ENCODE measurements at places on chromosomes 12 and 14. TPM values are rescaled to one million over a fixed set of nuclear protein-coding genes. Genes with fewer than 3 reads are reported as not detected.
A peak's percentile ranks its signal among the peaks of the same experiment; 100 is the strongest.

DNA sequence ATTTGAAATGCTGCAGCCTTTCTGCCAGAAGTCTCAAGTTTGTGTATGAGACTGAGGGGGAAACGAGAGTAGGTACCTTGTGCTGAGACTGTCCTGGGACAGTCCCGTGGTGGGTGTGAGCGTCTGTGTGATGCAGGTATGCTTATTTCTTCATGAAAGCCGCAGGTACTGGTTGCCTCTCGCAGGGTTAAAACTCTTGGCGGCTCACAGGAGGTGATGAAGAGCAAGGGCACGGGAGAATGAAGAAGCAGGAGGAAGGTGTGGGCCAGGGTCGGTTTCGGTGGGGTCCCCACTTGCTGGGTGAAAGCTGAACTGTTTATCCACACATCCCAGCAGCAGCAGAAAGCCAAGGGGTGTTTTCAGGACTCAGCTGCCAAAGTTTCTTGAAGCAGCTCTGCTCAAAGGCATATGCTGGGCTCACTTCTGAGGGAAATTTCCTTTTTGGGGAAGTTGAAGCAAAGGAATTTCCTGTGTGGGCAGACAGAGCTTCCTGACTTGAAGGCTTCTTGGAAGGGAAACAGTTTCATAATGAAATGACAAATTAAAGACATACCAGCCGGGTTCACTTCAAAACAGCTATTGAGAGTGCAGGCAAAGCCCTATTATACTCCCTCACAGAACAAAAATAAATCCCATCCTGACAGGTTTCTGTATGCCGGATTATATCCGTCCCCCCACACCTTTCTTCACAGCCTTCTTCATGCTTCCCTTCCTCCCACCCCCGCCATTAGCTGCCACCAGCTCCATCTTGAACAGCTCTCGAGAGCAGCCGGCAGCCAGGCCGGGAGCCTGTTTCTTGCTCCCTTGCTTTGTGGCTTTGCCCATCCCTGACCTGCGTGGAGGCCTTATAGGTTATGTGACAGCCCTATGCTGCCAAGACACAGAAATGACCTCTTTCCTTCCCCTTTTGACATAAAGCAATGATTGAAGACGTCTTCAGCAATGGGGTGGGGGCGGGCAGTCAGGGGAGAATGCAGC is 116.6 kb downstream of the ETV6 start:
- no peak for DNase-seq

GRCh38 chr12:26124446-26125399 is at the start of gene BHLHE41:
TSS of gene BHLHE41 (minus strand) at chr12:26125037. CDS start at chr12:26124779, 258 bp downstream.
- DNase-seq = peak; percentile 93

DUSP16 gene
- polyA plus RNA-seq = 3.3 TPM

- DNase-seq = no peak
Observed at GRCh38 chr14:37047996-37048395, 124.4 kb downstream of the SLC25A21 start.

RASAL1 gene
- not detected for polyA plus RNA-seq

- no peak for DNase-seq
Observed at GRCh38 chr12:117724543-117724942, 244.2 kb downstream of the KSR2 start.

DNA sequence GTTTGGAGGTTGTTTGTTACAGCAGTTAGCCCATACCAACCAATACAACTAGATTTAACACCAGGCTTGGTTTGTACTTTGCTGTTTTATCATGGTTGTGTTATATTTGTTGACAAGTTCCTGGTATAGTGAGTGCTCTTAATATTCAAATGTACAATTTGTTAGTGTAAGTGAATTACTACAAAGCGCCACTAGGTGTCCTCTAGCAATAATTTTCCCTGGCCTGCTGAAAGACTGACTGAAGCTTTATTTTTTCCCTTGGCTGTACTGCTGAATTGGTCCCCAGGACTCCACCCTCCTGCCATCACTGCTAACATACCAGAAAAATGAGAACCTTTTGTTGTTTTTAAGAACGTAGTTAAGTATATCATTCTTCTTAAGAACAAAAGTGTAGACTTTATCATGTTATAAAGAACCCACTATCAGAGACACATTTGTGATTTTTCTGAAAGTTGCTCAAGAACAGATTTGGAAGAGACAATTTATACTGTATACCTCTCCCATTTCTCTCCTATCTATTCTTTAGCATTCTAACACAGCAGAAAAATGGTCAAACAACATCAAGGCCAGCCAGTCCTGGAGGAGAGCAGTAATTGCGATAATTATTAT is 75.3 kb upstream of the FAR2 start:
- no peak for DNase-seq

- no peak for DNase-seq
Observed at GRCh38 chr14:51743588-51744000, 91.9 kb downstream of the FRMD6 start.

GRCh38 chr14:68248481-68249255 is 429.1 kb downstream of the RAD51B start:
- DNase-seq = peak; percentile 79

TAS2R19 gene
- polyA plus RNA-seq = 0.08 TPM

DNA sequence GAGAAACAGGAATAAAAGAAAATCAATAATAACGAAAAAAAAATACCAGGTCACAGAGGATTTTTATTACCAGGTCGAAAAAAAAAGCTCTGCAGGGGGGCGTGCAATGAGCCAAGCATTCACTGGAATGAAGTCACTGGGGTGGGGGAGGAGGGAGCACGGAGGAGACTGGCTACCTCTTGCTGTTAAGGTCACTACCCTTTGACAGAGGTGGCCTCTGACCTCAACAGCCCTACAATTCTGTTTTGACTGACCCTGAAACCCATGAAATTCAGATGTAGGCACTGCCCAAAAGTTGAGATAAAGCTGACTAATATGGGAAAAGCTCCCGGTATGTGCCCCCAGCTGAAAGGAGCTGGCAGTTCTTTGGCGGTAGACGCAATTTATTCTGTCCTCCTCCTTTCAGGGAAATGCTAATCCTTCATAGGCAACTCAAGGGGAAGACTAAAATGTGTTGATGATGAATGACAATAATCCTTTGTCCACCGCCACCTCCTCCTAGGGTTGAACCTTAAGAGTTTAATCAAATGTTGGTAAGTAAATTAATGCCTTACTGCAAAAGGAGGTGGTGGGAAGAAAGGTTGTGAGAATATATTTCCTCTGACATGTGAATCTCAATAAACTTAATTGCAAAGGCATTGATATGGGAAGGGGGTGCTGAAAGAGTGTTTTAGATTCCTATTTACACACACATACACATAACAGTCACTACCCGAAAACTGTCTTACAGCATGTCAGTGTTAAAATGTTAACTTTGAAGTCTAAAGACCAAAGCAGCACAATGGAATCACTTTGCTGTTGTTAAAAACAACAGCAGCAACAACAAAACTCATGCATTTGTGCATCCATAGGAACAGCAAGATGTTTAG is 6.3 kb upstream of the RIC8B start:
- no peak for DNase-seq

GRCh38 chr14:63406333-63406732 is 87.6 kb upstream of the GPHB5 start:
- DNase-seq = no peak

GRCh38 chr12:28026701-28027100 is 54.2 kb upstream of the PTHLH start:
- DNase-seq = no peak

ACOT6 gene
- polyA plus RNA-seq = not detected

- no peak for DNase-seq
Observed at GRCh38 chr12:46442738-46443137, 70.2 kb upstream of the SLC38A2 start.

DNA sequence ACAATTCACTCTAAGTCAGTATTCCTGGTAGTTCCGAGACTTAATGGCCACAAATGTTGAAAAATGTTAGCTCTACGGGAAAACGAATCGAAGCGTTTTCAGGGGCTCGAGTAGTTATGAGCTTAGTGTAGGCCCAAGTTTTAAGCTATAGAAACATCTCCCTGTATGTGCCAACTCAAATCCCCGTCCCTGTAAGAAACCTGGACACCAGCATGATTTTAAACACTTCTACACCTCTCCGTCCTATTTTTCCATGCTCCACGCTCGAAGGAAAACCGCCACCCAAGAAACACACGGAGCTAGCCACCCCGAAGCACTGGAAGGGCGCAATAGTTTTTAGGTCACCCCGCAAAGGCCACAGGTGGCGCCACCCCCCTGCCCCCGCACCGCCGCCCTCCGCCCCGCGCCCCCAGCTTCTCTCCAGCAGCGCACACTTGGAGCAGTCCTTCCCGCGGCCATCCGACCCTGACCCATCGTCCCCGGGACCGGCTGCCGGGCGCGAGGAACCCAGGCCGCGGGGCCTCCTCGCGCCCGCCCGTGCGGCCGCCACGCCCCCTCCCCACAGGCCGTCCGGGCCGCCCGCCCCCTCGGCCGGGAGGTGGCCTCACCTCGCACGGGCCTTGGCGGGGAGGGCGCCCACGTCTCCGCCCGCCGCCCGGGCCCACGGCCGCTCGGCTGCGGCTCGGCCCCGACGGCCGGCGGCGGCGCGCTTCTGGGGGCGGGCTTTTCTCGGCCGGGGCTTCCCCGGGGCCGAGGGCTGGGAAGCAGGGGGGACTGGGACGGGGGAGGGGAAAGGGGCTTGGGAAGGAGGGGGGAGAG is 522 bp downstream of the R3HDM2 start:
- DNase-seq = peak; percentile 76

HOXC13 gene
- not detected for polyA plus RNA-seq

- DNase-seq = no peak
Observed at GRCh38 chr12:68591734-68592418, 18.8 kb upstream of the RAP1B start.

SIX1 gene
- 8.3 TPM for polyA plus RNA-seq

FAM90A1 gene
- polyA plus RNA-seq = 0.03 TPM

AGAP2 gene
- polyA plus RNA-seq = 2.9 TPM

GRCh38 chr12:92398565-92399309 is 253.1 kb upstream of the BTG1 start:
- DNase-seq = no peak

LRFN5 gene
- polyA plus RNA-seq = 0.06 TPM

DNA sequence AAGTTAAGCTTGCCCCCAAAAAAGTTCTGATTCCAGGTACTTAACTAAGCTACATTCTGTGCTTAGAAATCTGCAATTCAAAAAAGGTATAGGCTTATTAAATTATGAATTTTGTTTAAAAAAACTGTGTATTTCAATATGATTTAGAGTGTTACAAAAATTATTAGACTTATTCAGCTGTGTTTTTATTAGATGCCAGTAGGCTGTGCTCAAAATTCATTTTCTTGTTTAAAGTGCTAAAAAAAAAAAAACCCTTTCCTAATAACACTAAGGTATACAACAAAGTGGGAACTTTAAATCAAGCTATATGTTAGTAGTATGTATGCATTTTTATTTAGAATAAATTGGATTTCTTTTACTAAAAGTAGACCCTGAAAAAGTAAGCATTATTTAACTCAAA is 25.0 kb downstream of the LRRC9 start:
- no peak for DNase-seq

DNA sequence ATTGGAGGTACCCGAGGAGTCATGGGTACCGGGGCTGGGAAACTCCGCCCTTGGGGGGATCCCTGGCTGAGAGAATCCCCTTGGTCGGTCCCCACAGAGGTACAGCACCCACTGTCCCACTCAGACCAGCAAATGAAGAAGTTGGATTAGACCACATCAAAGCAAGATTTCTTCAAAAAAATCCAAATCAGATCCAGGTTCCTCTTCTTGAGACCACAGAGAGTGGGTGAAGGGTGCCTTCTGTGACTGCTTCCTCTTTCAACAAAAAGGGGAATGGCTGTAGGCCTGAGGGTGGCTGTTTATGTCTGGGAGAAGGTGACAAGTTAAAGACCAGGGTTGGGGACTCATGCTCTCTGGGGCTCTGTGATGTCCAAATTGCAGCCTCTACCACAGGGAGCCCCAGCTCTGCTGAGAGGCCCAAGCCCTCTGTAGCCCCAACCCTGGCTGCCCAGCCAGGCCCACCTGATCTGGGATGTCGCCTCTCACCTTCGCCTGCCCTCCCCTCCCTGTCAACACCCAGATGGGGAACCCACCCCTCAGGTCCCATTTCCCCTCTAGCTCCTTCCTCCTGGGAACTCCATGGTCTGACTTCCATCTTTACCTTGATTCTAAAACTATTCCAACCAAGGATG is 50.9 kb downstream of the ZFP36L1 start:
- no peak for DNase-seq

PRIMA1 gene
- polyA plus RNA-seq = 0.19 TPM

DNA sequence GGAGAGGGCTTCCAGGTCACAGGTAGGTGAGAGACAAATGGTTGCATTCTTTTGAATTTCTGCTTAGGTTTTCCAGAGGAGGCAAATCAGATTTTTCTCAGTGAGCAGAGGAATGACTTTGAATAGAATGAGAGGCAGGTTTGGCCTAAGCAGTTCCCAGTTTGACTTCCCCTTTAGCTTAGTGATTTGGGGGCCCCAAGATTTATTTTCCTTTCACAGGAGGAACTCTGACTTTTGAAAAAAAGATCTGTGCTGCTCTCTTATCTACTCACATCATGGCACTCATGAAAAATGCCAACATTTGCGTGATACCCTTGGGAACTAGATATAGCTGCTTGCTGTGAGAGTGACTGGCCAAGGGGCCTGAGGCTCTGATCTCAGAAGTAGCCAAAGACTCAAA is 58.0 kb upstream of the EVL start:
- DNase-seq = peak; percentile 36

TULP3 gene
- polyA plus RNA-seq = 7.3 TPM

DNA sequence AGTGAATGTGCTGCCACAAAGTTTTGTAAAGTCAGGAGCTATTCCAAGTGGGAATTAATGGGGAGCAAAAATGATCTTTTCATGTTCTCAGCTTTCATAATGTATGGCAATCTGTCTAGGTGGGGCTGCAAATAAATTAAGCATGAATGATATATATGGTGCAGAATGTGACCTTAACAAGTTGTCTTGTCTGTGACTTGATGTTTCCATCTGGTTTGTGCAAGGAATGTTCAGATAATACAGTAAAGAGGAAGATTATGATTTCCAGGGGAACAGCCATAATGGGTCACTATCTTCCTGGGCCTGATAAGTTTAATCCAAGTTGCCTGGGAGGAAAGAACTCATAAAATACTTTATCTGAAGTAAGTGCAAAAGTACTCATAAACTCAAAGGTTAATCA is 1815.8 kb upstream of the FLRT2 start:
- DNase-seq = no peak

SLC16A7 gene
- polyA plus RNA-seq = 0.49 TPM

DNA sequence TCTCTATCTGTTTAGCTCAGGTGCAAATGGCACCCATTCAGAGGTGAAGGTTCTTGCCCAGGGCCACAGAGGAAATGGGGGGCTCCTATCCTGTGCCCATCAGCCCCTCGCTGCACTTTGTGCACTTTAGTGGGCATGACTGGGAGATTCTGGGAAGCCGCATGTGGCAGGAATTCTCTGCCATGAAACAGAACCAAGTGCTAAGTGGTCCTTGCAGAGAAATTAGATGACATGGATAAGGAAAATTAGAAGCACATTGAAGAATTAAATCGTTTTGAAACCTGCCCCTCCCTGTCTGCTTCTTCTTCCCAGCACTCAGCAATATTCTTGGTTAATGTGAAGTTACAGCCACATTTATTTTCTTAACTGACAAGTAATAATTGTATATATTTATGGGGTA is 185.2 kb upstream of the RTL1 start:
- DNase-seq = no peak

- no peak for DNase-seq
Observed at GRCh38 chr12:75809746-75810145, 221.8 kb downstream of the PHLDA1 start.

All from psoas muscle (tissue), 8 donors.